ENCODE measurements at places on chromosomes 6 and 20.

GRCh38 chr6:129575378-129576118, 134.4 kb downstream of the ARHGAP18 start:
- DNase-seq: no peak

DNA sequence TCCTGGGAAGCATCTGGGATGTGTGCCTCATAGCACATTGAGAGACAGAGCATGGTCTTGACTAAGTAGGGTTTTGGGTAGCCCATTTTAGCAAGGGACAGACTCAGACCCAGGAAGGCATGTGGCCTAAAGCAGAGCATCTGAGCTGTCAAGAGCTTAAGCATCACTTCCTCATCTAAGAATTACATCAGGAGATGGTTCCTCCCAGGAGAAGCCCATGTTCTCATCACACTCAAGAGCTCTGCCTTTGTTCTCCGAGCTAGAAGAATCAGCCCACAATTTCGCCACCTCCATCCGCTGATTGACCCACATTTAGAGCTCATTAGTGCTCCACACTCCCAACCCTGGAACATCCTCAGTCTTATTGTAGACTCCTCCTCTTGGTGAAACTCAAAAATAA, 68.3 kb downstream of the NPEPL1 start:
- no peak for DNase-seq

DNA sequence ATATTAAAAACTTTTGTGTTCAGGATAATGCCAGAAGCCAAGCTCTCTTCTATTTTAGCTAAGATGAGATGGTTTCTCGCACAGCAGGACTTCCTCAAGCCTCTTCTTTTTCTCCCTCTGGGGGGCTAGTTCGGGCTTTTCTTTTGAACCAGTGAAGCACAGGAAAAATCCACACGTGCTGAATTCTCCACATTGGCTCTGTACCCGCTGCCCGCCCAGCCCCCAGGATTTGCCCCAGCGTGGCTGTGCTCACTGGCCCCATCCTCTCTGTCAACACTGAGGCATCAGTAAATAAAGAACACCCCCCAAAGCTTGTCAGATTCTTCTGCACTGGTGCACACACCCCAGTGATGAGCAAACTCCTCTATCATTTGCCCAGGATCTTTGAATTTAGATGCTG, 232.8 kb downstream of the ZNF217 start:
- DNase-seq: no peak

DNA sequence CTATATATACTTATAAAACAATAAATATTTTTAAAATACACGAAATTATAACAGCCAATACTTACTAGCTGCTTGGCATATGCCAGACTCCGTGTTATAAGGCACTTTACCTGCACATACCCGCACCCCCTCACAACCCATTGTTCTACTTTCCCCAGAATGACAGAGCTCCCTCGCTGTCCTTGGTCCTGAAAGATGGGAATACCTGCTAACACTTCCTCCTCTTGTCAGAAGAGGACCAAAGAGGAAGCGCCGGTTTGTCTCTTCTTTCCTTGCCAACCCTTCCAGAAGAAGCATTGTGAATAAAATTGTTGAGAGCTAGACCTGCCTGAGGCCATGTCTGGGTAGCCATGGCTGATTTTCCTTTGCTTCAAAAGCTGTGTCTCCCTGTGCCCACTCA, 149.3 kb downstream of the PTPRT start:
- DNase-seq: no peak

- no peak for DNase-seq
Observed at GRCh38 chr20:37670351-37670791, 23.5 kb upstream of the CTNNBL1 start.

DNA sequence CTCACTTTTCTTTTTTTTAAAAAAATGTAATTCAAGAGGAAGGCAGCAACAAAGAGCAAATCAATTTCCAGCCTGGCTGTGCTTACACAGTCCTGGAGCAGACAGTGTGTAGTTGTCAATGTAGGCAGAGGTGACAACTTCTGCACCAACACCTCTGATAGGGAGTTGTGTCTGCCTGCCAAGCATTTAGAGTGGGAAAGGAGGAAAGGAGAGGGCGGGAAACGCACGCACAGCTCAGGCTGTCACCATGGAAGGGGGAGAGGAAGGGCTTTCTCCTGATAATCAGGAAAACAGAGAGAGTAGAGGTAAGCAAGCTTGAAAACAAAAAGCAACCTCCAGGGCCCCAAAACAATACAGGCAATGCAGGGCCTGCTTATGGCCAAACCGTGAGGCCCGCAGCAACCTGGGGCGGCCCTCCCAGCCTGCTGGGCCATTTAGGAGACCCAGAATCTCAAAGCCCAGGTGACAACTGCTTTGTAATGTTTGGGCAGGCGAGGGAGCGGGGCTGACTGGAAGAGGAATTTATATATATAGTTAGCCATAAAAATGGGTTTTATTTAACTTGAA, 41.5 kb upstream of the GFOD1 start:
- DNase-seq: no peak

DNA sequence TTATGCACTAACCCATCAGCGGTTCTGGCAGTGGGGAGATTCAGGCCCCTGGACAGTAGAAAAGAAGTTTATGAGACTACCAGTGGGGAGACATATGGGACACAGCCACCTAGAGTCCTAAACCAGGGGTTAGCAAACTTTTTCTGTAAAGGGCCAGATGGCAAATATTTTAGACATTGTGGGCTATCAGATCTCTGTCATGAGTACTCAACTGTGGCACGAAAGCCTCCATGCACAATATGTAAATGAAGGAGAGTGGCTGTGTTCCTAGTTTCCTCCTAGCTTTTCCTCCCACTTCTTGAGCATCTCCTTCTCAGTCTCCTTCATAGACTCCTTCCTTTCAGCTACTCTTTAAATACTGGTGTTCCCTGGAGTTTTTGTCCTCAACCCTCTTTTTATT, 3.3 kb upstream of the HLA-DMA start:
- no peak for DNase-seq

- DNase-seq: no peak
Observed at GRCh38 chr6:13865141-13865540, 50.8 kb upstream of the MCUR1 start.

GRCh38 chr6:64983089-64983488, 723.9 kb downstream of the EYS start:
- DNase-seq: no peak

- DNase-seq: no peak
Observed at GRCh38 chr20:21244808-21245207, 58.3 kb upstream of the XRN2 start.

DNA sequence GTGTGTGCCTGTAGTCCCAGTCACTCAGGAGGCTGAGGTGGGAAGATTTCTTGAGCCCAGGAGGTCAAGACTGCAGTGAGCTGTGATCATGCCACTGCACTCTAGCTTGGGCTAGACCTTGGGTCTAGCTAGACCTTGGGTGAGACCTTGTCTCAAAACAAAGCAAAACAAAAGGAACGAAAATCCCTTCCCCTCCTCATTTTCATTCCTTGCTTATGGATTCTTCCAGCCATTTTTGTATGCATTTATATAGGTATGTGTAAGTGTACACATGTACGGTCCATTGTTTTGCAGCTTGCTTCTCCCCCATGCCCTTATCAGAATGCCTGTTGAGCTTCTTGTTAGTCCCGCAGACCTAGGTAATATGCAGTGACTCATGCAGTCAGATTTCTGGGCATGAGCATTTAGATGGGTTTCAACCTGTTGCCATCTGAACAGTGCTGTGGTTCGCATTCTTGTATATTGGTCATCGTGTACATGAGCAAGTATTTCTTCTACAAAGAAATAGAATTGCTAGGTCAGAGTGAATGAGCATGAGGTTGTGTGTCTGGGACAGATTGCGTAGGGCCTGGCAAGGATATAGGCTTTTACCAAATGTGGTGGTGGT, 73.2 kb downstream of the ATRN start:
- DNase-seq: no peak

- no peak for DNase-seq
Observed at GRCh38 chr20:32203356-32204204, 4.0 kb downstream of the PLAGL2 start.

- no peak for DNase-seq
Observed at GRCh38 chr20:43832961-43833360, 81.7 kb upstream of the TOX2 start.

- no peak for DNase-seq
Observed at GRCh38 chr6:149077208-149077607, 240.3 kb upstream of the TAB2 start.
